NCI-H2227 treated with DMSO at 0.1 percent for 48 hours (cell line): ENCODE measurements at places on chromosomes 12 and 14.

DNA sequence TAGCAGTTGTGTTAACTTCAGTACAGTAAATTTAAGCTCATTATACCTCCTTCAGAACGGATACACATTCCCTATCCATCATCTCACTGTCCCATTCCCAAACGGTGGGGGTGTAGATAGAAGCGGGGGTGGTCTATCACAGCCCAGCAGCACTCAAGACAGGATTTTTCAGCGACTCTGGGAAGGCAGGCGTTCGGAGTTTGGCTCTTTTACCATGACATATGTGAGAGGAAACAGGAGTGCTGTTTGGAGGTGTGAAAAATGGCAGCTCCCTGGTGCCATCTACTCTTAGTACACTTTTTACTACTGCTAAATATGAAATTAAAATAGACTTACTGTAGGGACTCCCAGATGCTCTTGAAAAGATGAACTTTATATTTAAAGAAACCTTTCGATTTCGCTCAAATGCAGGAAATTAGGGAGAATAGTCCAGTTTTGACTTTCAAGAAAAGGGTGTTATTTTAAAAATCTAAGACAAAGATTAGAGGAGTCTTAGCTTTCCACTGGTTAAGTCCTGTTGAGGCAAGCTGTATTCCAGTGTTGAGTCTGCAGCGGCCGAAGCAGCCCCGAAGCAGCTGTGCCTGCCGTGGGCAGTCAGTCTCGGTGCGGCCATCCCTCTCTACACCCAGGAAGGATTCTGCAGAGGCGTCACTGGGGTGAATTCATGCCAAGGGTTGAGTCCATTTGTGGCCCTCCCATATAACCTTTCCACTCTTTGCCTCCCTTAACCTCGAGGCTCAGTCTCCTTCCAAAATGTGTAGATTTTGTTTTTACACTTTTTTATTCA is 42.1 kb downstream of the KCNMB4 start:
- DNase-seq: no peak

- no peak for DNase-seq
Measured at GRCh38 chr12:58138424-58138823, 197.1 kb downstream of the ATP23 start.

- DNase-seq: no peak
Measured at GRCh38 chr14:89117012-89117411, 292.6 kb downstream of the TTC8 start.

GRCh38 chr12:99618657-99619056 is 28.9 kb upstream of the GARIN6 start:
- DNase-seq: no peak

GRCh38 chr12:98373025-98373554 is 142.3 kb upstream of the TMPO start:
- peak; percentile 66 for DNase-seq

GRCh38 chr12:106769078-106769477 is 5.4 kb upstream of the RIC8B start:
- DNase-seq: no peak

GRCh38 chr12:43147878-43148277 is 404.1 kb downstream of the ADAMTS20 start:
- no peak for DNase-seq

DNA sequence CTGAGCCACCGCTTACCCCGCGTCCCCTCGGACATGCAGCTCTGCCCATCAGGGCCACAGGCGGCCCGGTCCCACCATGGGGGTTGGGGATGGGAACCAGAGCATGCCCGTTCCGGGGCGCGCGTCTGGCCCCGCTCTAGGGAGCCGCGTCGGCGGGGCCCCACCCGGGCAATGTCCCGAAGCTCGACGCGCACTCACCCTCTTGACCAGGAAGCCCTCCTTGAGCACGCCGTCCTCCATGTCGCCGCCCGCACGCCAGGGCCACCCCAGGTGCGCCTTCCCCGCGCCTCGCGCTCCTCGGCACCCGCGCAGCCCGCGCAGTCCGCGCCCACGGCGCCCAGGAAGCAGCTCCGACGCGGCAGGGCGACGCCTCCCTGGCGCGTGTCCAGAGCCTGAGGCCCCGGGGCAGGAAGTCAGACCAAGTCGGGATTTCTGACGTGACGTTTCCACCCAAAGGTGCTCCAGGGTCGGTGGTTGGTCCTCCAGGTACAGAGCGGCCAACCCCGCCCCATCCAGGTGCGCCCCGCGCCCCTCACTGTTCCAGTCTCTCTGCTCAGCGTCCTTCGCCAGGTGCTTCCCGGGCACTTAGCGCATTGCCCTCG is at the start of gene PLEK2:
TSS of gene PLEK2 (minus strand) at position 346 of the 602 bp plus-strand sequence. CDS start at position 240, 106 bp downstream.
- no peak for DNase-seq

- DNase-seq: peak; percentile 25
Measured at GRCh38 chr14:99946652-99947489, 118.4 kb upstream of the EVL start.

GRCh38 chr12:12440784-12441428 is 84.0 kb downstream of the BORCS5 start:
- DNase-seq: no peak
